ENCODE measurements at places on chromosomes 2 and 18. TPM values are rescaled to one million over a fixed set of nuclear protein-coding genes. Genes with fewer than 3 reads are reported as not detected.

DNA sequence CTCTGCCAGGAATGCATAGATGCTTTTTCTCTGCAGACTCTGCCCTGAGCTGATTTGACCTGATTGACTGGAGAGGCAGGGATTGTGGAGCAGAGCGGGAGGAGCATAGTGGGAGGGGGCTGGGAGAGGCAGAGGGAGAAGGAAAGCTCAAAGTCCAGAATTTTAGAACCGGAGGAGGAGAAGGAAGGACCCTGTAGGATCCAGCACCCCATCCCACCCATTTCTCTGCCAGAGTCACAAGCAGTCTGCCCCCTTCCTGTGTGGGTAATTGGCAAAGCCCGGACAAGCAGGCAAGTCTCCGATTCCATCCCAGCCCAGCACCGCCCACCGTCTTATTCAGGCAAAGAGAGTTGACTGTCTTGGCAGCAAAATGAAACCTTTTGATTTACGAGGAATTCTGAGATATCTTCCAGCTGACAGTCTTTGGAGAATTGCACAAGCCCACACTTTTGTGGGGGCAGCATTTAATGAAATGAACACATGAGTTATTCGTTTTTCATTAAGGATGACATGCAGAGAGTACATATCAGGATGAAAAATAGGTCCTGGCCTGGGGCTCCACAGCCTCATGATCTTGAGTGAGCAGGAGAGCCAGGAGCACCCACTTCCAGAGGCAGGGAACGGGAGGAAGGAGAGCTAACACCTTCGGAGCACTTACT, 103.1 kb downstream of the MCFD2 start:
- no peak for DNase-seq

- DNase-seq: no peak
Measured at GRCh38 chr18:43622024-43622423, 344.7 kb upstream of the SYT4 start.

GRCh38 chr2:86037141-86037794, 68.4 kb downstream of the POLR1A start:
- DNase-seq: no peak

DNA sequence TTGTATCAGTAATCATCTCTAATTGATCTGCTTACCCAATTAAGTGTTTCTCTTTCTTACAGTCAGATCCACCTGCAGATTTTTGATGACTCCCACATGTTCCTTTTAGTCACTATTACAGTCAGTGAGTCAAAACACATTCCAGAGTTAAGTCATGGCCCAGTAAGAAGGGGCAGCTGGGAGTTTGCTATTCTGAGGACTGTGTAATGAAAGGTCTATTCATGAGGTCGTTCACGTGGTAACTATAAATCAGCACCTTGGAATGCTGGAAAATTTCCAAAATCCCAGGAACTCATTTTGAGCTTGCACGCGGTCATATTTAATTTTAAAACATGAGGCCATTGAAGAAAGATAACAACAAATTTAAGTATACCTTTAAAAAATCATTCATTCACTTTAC, 252.5 kb downstream of the XIRP2 start:
- DNase-seq: peak; percentile 21

DNA sequence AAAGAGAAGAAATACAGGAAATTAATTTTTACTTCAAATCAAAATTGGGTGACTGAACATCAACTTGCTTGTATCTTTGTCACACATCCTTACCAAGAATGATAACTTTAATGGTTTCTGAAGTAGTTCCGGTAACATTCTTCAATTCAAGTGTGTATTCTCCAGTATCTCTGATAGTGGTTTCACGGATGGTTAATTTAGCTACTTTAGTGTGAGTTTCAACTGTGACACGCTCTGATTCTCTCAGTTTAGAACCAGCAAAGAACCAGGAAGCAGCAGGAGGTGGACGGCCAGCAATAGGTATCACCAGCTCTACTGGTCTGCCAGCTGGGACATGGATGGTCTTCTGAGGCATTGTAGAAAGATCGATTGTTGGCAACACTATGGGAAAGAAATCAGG, 62.3 kb downstream of the PLEKHA3 start:
- no peak for DNase-seq

GRCh38 chr2:21231985-21232384, 108.2 kb downstream of the TDRD15 start:
- no peak for DNase-seq

ANKRD23 gene
- total RNA-seq: 4.6 TPM

CXCR2 gene
- not detected for total RNA-seq

Measured in NCI-H460 (cell line).